ENCODE measurements at places on chromosomes 6 and 20. TPM values are rescaled to one million over a fixed set of nuclear protein-coding genes. Genes with fewer than 3 reads are reported as not detected.

Gene GHRH
- total RNA-seq = not detected

Gene RFX6
- total RNA-seq = not detected

Gene SLC22A2
- total RNA-seq = not detected

Gene GFOD1
- 33.7 TPM for total RNA-seq

Gene PXT1
- not detected for total RNA-seq

Gene EBF4
- total RNA-seq = 19.5 TPM

Gene IL17A
- not detected for total RNA-seq

Gene C20orf204
- total RNA-seq = 1.9 TPM

Gene FAM209B
- total RNA-seq = not detected

Gene BTNL2
- not detected for total RNA-seq

Gene MICB
- 8.2 TPM for total RNA-seq

Gene MYCT1
- total RNA-seq = 23.5 TPM

Gene SLC17A9
- 15.2 TPM for total RNA-seq

Gene ZNF334
- 3.0 TPM for total RNA-seq

Gene OPRM1
- not detected for total RNA-seq

Gene TNFRSF6B
- 14.4 TPM for total RNA-seq

Gene TMEM14A
- 12.3 TPM for total RNA-seq

Gene KCNK17
- total RNA-seq = 3.7 TPM

Gene DUSP22
- 61.2 TPM for total RNA-seq

Gene SLC44A4
- total RNA-seq = 23.1 TPM

Gene TPBG
- 12.4 TPM for total RNA-seq

Gene NELFCD
- total RNA-seq = 51.2 TPM

Gene KHDRBS2
- 9.4 TPM for total RNA-seq

Gene RNF39
- 2.4 TPM for total RNA-seq

Gene PERP
- 33.2 TPM for total RNA-seq

Gene MUC21
- 1.1 TPM for total RNA-seq

Gene UBE3D
- total RNA-seq = 4.4 TPM

Gene CDH4
- 0.23 TPM for total RNA-seq

Gene SMAP1
- total RNA-seq = 25.0 TPM

Gene BANF2
- not detected for total RNA-seq
